ENCODE measurements at places on chromosomes 1 and 21.

GRCh38 chr1:86972262-86972661 is 57.8 kb downstream of the HS2ST1 start:
- no peak for DNase-seq

DNA sequence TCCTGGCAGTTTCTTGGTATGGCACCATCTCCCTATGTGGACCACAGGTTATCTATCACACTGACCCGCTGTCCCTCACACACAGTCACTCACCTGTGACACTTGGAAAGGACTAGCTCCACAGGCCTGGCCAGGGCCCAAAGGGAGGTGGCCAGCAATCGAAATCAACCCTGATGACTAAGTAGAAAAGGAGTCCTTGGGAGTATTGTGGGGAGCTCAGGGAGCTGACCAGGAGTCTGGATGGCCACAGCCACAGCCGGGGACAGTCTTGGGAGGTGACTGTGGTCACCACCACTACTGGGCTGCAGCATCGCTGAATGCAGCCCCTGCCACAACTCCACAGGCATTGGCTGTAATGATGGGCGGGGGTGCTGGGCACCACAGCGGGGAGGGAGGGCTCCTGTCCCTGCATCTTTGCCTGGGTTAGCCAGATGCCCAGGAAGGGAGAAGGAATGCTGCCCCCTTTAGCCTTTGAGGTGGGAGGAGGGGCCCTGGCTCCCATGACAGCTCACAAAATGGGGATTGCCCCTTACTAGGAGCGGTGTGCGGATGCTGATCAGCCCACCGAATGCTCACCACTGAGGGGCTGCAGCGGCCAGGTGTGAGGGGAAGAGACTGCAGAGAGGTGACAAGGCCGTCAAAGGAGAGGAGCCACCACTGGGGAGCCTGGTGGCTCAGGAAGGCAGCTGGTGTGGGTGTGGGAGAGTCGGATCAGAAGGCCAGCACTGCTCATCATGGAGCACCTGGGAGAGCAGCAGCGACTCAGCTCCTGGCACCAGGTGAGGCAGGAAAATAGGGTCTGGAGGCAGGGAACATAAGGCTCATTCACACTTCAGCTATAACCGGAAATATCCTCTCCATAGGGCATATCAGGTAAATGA is 61.3 kb downstream of the H3-3A start:
- DNase-seq, result peak; percentile 19

DNA sequence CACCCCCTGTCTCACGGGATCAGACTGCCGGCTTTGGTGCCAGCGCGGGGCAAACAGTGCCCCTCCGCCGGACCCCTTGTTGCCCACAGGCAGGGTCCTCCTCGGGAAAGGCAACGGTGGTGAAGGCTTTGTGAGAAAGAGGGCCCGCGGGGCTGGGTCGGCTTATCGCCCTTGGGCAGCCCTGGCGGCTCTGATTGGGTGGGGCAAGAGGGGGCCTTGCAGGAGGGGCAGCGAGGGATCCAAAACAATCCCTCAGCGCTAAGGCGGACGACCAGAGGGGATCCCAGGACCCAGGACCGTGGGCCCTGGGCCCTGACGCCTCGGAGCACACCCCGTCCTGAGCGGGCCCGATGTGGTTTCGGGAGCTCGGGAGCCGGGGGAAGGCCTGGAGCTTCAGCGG is 3.9 kb upstream of the ZNF678 start:
- DNase-seq, result no peak

DNA sequence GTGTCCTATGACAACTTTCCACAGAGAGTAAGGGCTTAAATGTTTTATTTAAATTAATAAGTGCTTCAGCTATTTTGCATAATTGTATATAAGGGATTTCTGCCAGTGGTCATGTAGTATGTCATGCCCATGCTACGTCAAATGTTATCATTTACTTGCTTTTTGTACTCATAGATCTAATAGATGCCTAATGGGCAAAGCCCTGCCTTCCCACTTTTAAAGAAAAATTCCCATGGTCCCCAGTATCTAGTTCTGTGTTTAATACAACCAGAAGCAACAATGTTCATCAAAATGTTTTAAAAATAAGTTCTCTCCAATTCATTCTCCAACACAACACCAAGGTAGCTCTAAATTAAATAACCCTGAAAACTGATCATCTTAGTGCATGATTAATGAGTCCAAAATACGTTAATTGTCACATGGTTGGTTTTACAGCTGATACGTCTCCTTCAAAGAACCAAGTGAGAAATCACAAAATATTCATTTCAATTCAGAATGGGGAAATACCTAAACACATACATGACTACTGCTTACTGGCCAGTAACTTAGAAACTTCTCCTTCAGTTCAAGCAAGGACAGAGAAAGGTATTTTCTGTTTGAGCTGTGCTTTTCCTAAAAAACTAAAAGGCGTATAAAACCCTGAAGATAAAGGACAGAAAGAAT is 49.1 kb upstream of the SDC3 start:
- DNase-seq, result no peak

DNA sequence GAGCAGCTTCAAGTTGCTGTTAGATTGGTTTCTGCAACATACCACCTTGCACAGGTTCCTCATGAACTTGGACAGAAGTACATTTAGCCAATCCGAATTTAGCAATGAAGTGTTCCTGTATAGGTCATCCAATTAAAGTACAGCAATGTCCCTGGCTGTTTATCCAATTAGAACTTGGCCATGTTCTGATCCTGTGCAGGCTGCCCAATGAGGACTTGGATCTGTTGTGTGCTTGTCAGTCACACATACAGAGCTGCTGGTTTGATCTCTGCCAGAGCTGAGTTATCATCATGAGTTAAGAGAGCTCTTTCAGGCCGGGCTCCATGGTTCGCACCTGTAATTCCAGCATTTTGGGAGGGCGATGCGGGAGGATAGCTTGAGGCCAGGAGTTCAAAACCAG is 22.0 kb upstream of the IFNLR1 start:
- no peak for DNase-seq

GRCh38 chr21:32585970-32586369 is 647 bp upstream of the TCP10L start:
- no peak for DNase-seq

DNA sequence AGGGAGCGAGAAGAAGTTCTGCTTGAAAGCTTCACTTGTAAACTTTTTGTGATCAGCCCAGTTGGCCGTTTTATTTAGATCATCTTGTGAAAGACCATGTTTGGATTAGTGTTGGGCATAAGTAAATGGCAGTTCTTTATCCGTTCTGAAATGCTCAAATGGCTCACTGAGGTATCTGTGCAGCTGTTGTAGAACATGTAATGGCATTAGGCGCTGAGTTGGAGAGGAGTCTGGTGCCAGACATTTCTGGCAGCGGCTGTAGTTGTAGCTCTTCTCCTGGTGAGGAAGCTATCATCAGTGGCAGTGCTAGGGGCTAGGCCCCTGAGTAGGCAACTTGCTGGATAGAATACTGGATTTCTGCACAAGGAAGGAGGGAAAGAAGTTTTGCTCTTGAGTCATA is 321.6 kb downstream of the LMO4 start:
- no peak for DNase-seq

GRCh38 chr21:45574081-45574501 is 31.9 kb upstream of the SLC19A1 start:
- DNase-seq, result no peak

DNA sequence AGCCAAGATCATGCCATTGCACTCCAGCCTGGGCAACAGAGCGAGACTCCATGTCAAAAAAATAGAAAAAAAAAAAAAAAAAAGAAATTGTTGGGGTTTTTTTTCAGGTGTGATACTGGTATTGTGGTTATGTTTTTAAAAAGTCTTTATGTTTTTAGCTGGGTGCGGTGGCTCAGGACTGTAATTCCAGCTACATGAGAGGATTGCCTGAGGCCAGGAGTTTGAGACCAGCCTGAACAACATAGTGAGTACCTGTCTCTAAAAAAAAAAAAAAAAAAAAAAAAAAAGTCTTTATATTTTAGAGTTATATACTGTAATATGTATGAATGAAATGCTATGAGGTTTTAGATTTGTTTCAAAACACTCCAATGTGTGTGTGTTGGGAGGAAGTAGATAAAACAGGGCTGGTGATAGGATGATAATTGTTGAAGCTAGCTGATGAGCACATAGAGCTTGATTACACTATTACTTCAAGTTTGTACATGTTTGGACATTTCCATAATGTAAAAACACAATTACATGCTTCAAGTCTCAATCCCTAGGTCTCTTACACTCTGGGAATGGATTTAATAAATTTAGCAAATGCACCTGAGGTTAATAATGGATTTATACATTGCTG is 30.2 kb upstream of the ATP5PO start:
- DNase-seq, result no peak

DNA sequence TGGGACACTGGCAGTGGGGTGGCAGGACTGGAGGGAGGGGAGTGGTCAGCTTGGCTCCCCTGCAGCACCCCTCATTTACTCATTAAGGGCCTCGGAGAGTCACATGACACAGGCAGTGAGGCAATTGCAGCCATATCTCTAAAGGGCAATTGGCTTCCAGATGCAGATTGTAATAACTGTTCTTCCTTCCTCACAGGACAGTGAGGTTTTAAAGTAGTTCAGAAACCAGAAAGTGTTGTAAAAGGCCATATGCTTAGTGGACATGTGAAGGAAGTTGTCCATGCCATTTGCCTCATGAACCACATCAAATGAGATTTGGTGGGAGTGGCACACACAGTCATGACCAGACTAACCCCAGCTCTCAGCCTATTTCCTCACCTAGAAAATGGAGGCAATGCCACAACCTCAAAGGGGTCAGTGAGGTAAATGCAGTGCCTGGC is 11.1 kb downstream of the MTX1 start:
- DNase-seq, result no peak

DNA sequence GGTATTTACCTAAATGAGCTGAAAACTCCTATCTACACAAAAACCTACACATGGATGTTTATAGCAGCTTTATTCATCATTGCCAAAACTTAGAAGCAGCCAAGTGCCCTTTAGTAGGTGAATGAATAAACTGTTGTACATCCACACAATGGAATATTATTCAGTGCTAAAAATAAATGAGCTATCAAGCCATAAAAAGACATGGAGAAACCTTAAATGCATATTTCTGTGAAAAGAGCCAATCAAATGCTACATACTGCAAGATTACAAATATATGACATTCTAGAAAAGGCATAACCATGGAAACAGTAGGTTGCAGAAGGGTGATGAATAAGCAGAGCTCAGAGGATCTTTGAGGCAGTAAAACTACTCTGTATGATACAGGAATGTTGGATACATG is 23.3 kb downstream of the ABCB10 start:
- no peak for DNase-seq

- no peak for DNase-seq
Observed at GRCh38 chr1:23394684-23395083, 25.0 kb upstream of the ZNF436 start.

DNA sequence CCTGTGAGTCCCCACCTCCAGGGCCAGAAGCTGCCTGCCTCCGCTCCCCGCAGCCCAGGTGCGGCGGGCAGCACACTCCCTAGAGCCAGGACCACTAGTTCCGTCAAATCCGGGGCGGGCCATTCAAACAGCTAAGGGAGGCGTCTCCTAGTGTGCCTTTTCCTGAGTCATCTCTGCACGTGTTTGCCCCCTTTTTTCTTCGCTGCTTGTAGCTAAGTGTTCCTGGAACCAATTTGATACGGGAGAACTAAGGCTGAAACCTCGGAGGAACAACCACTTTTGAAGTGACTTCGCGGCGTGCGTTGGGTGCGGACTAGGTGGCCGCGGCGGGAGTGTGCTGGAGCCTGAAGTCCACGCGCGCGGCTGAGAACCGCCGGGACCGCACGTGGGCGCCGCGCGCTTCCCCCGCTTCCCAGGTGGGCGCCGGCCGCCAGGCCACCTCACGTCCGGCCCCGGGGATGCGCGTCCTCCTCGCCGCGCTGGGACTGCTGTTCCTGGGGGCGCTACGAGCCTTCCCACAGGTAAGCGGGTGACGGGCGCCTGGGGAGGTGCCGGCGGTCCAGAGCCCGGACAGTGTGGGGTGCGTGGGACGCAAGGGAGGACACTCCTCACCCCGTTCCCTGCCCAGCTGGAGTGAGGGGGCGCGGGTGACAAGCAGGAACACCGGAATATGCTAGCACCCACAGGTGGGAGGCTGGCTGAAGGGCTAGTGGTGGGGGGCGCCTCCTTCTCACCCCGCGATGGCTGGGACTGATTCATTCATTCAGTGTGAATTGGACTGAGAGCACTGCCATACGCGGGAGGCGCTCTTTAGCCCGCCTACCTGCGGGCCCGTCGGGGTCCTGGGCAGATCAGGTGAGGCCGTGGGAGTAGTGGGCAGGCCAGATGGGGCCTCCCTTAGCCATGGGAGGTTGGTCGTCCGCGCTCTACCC is at the start of gene TNFRSF8:
TNFRSF8 (plus strand) TSS at position 163 of the 932 bp plus-strand sequence; CDS start at position 459, 296 bp downstream.
- no peak for DNase-seq

GRCh38 chr1:26099780-26100179 is 11.8 kb upstream of the PDIK1L start:
- DNase-seq, result no peak

GRCh38 chr1:20983297-20983889 is 193.3 kb downstream of the EIF4G3 start:
- DNase-seq, result no peak

- no peak for DNase-seq
Observed at GRCh38 chr1:153959454-153959853, 1.0 kb upstream of the CRTC2 start.

DNA sequence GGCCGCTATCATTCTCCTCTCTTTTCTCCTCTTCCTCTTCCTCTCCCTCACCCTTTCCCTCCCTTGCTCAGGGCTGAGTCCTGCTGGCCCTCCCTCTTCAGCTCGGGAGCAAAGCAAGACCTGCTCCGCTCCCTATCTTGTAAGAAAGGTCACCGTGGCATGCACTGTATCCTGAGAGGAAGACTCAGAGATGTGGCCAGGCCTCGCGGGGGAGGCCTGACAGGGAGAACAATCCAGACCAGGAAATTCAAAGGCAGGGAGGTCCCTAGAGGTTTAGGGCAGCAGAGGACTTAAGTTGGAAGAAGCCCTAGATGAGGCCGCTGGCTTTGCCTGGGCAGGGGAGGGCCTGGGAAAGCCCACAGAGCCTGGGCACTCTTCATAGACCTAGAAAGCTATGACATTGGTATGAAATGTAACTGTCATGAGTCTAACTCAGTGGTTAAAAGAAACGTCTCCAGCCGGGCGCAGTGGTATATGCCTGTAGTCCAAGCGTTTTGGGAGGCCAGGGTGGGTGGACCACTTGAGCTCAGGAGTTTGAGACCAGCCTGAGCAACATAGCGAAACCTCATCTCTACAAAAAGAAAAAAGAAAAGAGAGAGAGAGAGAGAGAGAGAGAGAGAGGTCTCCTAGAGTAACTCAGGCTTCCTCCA is 14.6 kb upstream of the PTAFR start:
- no peak for DNase-seq

DNA sequence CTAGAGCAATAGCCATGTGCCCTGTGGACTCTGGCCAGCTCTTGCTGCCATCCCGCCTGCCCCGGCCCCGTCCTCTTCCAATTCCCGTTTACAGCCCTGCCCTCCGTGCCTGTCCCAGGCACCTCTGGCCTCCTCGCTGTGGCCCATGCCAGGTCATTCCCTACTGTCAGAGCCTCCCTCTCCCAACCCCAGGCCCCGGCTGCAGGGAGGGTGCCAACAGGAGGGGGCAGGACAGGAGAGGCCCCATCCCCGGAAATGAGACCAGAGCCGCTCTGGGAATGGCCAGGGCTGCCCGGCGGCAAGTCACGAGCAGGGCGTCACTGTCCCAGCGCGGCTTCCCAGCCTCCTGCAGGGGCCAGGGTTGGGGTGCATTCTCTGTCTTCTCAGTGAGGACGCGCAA is 23.5 kb upstream of the TSPEAR start:
- no peak for DNase-seq
